PC-9 (cell line): ENCODE measurements at places on chromosomes 3 and 15. TPM values are rescaled to one million over a fixed set of nuclear protein-coding genes. Genes with fewer than 3 reads are reported as not detected.

DNA sequence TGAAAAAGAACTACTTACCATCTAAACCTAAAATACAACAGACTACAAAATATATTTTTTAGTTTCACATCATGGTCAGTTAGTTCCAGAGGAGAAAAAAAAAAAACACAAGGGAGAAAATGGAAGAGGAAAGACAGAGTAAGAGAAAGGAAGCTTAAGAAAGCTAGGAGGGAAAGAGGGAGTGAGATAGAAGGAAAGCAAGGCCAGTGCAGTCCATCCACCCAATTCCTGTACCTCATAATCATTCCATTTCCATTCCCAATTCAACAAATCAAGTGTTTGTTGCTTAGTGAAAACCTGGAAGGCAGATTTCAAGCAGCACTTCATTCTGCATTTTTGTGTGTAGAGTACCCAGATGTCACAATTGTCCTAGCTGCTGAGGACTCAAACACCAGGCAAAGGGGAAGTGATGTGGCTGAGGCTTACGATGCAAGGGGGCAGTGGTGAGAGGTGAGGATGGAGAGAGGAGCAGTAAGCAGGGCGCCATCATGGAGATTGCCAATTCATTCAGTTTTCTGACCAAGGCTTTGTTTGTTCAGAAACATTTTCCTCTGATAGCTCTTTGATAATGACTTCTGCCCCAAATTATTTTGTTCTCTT lies 83.6 kb upstream of the GSK3B start:
- peaks cover 42% of the 10 kb centered on the region for H3K4me1 ChIP-seq
- no peak for DNase-seq
- no peaks in the 10 kb centered on the region for H3K36me3 ChIP-seq
- peak overlapping the region; percentile 78 for H3K27ac ChIP-seq

The MYL3 gene
- total RNA-seq = not detected in 2 replicates

The STRIT1 gene
- not detected in 2 replicates for total RNA-seq

The MYO5C gene
- total RNA-seq = 35.6 and 41.1 TPM in 2 replicates
